NCI-H1417 (cell line): ENCODE measurements at places on chromosomes 2 and 18.
A peak's percentile ranks its signal among the peaks of the same experiment; 100 is the strongest.

DNA sequence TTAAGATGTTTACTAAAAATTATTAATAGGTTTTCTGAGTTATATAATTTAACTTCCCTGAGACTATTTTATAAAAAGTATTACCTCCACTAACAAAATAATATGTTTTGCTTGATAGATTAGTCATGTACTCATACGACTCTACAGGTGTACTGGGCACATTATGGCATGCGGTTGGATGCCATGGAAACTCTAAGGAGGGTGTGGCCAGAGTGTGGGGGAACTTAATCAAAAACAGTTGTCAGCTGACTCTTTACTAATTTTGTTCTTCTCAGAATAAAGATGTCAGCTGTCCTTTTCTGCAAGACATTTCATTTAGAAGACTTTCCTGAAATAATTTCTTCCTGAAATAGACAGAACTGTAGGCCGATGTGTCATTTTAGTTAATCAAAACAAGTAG, 228.3 kb upstream of the SIX3 start:
- DNase-seq, result peak; percentile 45

GRCh38 chr2:119449521-119449920, 17.9 kb downstream of the TMEM37 start:
- DNase-seq, result no peak

- DNase-seq, result no peak
Observed at GRCh38 chr2:2107627-2108026, 223.4 kb downstream of the MYT1L start.

- no peak for DNase-seq
Observed at GRCh38 chr2:112973156-112973555, 4.7 kb upstream of the IL36G start.

DNA sequence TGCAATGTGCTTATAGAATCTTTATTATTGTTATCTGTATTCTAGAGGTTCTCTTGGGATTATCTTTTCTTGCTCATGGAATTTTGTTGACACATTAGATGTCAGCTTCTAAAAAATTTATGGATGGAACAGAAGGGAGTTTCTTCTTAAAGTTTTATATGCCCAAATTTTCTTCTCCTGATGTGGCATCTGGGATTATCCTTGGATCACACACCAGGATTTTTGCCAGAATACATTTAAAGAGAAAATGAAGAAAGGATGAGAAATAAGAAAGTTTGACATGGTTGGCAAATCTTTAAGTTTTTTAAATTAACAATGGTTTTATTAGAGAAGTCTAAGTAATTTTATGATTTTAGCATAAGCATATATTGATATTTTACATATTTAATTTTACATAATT, 706.7 kb upstream of the TMEFF2 start:
- no peak for DNase-seq

- DNase-seq, result no peak
Observed at GRCh38 chr18:25055076-25055475, 296.9 kb downstream of the ZNF521 start.

DNA sequence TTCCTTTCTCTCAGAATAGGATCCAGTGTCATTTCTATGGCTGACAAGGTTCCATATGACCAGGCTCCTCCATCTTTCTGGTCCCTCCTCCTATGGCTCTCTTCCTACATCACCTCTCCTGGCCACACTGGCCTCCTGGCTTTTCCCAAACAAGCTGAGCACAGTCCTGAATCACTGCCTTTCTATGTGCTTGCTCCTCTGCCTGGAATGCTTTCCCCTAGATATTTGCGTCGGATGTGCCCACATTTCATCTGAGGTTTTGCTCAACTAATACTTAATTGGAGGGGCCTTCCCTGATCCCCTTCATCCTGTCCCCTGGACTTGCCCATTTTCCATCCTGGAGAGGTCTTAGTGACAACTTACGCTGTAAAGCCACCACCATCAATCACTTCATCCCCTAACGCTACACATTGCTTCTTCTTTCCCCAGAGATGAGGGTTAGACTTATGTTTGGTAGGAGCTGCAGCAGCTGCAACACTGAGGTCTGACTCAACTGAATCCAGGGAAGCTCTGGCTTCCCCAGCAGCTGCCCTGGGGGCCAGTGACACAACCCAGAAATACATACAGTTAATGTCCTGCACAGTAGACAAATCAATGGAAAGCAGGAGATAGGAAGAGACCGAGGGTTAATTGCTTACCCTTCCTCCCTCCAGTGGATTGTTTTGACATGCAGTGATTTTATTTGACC, 42.9 kb downstream of the QPCT start:
- DNase-seq, result no peak

- peak; percentile 48 for DNase-seq
Observed at GRCh38 chr2:96409081-96409819, 73.7 kb downstream of the NCAPH start.

GRCh38 chr2:64214281-64215115, 70.3 kb upstream of the PELI1 start:
- DNase-seq, result peak; percentile 51

- no peak for DNase-seq
Observed at GRCh38 chr2:205967391-205968075, 118.4 kb downstream of the INO80D start.

DNA sequence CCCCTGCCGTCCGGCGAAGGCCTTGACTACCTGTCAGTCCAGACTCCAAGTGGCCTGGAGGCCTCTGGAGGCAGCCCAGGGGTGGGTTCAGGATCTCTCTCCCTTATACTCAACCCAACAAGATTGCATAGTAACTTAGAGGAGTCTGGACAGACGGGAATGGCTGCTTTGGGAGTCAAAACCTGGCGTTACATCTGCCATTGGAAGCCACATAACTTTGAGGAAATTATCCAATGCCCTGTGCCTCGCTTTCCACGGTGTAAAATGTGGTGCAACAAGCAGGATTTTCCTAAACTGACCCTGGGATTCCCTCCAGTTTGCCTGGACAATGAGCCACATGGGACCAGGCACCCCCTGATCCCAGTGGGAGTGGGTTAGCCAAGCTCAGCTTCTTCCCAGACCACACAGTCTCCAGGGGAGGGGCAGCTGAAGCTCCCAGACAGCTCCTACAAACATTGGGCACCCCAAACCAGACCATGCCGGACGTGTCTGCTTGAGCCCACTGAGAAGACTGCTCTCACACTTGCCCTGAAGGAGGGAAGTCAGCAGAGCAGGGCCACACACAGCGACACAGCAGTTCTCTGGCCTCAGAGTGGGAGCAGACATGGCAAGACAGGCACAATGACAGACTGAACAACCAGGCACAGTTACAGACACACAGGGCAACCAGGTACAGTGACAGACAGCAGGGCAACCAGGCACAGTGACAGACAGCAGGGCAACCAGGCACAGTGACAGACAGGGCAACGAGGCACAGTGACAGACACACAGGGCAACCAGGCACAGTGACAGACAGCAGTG, 65.6 kb upstream of the RAB6C start:
- DNase-seq, result no peak

- DNase-seq, result no peak
Observed at GRCh38 chr2:10875126-10875525, 36.6 kb upstream of the KCNF1 start.
